Umbilical cord (tissue), 2 donors: ENCODE measurements at places on chromosomes 11 and 22. TPM values are rescaled to one million over a fixed set of nuclear protein-coding genes. Genes with fewer than 3 reads are reported as not detected.

WNT11 gene
- 2.9 TPM for total RNA-seq

KCNK7 gene
- not detected for total RNA-seq

KCNA4 gene
- total RNA-seq = 9.1 TPM

CARD18 gene
- not detected for total RNA-seq

SOX10 gene
- 1.7 TPM for total RNA-seq

LARGE2 gene
- not detected for total RNA-seq

CD6 gene
- total RNA-seq = 0.24 TPM

JAM3 gene
- 156 TPM for total RNA-seq

MPEG1 gene
- 8.4 TPM for total RNA-seq

MS4A14 gene
- total RNA-seq = 2.4 TPM

C22orf31 gene
- not detected for total RNA-seq

ZNF280B gene
- 1.9 TPM for total RNA-seq

EHF gene
- 6.3 TPM for total RNA-seq

TIMP3 gene
- 297 TPM for total RNA-seq

SMC1B gene
- total RNA-seq = 0.72 TPM

RIC3 gene
- 6.0 TPM for total RNA-seq

OR5B21 gene
- total RNA-seq = not detected

ELFN2 gene
- total RNA-seq = 0.24 TPM

SMCO4 gene
- total RNA-seq = 6.3 TPM

MEI1 gene
- total RNA-seq = 7.5 TPM

HTR3A gene
- total RNA-seq = not detected

SLC22A6 gene
- total RNA-seq = not detected

C11orf21 gene
- total RNA-seq = 0.96 TPM

CBLIF gene
- not detected for total RNA-seq

ALG12 gene
- 13.7 TPM for total RNA-seq

EFCAB6 gene
- total RNA-seq = 7.0 TPM

GLYATL1 gene
- 19.0 TPM for total RNA-seq

HIKESHI gene
- 46.0 TPM for total RNA-seq

C22orf42 gene
- total RNA-seq = 0.96 TPM

CCDC188 gene
- not detected for total RNA-seq

NRXN2 gene
- total RNA-seq = 43.6 TPM

TOM1 gene
- total RNA-seq = 53.0 TPM

NFRKB gene
- 54.2 TPM for total RNA-seq

HBB gene
- total RNA-seq = 3,180 TPM

LZTR1 gene
- total RNA-seq = 52.7 TPM

TRIM68 gene
- total RNA-seq = 12.5 TPM

BCO2 gene
- 22.1 TPM for total RNA-seq

THY1 gene
- 148 TPM for total RNA-seq

MYO18B gene
- 7.9 TPM for total RNA-seq

NXPE4 gene
- total RNA-seq = not detected

RAB36 gene
- 1.7 TPM for total RNA-seq

DERL3 gene
- not detected for total RNA-seq

GRAP2 gene
- total RNA-seq = 4.3 TPM

OR4C12 gene
- 9.6 TPM for total RNA-seq

APOL5 gene
- total RNA-seq = not detected

APOA4 gene
- total RNA-seq = 3.4 TPM

CYP2D6 gene
- total RNA-seq = 1.2 TPM

NRIP3 gene
- 10.6 TPM for total RNA-seq

OTOG gene
- 0.48 TPM for total RNA-seq

NPTXR gene
- 3.9 TPM for total RNA-seq

ELF5 gene
- 7.7 TPM for total RNA-seq

CRYBB3 gene
- not detected for total RNA-seq

NKAPD1 gene
- total RNA-seq = 18.3 TPM

KLHL35 gene
- total RNA-seq = 5.3 TPM

RASD2 gene
- total RNA-seq = not detected

KDELR3 gene
- total RNA-seq = 71.7 TPM

RCE1 gene
- total RNA-seq = 12.3 TPM
